ENCODE measurements at places on chromosomes 13 and 19.

- DNase-seq, result no peak
Measured at GRCh38 chr13:39563470-39563735, 39.6 kb downstream of the LHFPL6 start.

DNA sequence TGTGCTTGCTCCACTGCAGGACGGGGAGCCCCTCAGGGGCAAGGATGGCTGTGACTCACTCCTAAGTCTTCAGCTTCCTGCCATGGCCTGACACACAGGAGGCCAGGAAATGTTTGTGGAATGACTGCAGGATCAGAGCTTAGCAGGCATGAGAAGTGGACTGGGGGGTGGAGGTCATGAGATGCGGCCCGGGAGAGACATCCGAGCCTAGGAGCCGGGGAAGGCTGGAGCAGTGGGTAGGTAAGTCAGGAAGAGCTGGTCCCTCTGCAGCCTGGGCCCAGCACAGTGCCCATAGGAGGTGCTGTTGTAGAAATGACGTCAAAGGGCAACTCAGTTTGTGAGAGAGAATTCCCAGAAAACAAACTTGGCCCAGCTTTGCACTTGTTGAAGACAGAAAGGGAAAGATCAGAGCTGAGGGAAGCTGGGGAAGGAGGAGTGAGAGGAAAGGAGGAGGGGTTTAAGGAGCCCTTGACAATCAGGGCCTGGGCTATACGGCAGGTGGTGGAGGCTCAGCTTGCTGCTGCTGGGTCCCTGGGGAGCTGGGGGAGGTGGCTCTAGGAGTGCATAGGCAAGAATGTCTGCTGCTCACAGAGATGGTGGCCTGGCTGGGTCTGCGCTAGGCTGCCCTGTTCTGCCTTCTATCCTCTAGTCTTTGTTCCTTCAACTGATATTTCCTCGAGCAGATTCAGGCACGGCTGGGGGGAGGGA lies 18.5 kb downstream of the POU2F2 start:
- peak; percentile 62 for DNase-seq

DNA sequence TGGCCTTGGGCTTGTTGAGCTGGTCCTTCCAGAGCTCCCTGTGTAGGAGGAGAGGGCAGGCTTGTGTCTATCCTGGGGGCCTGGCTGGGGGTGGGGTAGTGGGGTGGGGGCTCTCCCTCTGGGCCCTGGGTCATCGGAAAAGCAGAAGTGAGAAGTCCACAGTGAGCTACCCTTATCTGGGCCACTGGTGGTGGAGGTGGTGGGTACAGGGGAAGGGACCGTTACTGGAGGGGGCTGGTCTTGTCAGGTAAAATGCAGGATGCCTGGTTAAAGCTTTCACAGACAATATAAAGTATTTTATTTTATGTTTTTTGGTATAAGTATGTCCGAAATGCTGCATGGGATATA lies 342 bp upstream of the SIGLEC10 start:
- no peak for DNase-seq

DNA sequence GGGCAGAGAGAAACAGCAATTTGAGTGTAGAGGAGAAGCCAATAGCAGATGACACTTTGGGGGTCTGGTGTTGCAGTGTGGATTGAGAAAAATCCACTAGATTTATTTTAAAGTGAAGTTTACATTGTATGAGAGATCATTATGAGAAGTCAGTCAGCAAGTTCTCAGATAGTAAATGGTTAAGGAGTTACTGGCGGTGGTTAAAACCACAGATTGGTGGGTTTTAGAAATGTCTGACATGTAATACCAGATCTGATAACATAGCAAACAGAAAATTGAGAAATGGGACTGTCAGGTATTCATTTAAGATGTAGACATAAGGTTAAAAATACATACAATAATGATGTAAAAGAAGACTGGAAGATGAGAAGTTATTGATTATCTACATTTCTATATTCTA lies 7.2 kb downstream of the ABHD13 start:
- DNase-seq, result no peak

- DNase-seq, result no peak
Measured at GRCh38 chr19:54186934-54187381, 2.4 kb downstream of the MBOAT7 start.

- DNase-seq, result no peak
Measured at GRCh38 chr13:49502954-49503353, 7.2 kb downstream of the PHF11 start.

DNA sequence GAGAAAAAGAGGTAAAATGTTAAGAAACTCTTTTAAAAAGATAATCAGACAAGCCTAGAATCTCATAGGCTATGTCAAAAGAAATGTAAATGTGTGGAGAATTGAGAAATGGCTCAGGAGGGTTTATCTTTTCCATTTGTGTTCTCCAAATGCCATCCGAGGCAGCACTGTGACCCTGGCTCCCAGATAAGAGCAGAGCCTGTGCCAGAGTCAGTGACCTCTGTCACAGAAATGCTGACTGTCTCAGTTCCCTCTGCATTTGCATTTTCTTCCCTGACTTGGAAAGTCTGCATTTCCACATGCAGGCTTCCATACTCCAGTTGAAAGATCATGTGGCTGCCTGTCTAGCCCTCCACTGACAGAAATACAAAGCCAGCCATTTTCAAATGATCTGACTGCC lies 42.0 kb downstream of the SERTM1 start:
- DNase-seq, result no peak

DNA sequence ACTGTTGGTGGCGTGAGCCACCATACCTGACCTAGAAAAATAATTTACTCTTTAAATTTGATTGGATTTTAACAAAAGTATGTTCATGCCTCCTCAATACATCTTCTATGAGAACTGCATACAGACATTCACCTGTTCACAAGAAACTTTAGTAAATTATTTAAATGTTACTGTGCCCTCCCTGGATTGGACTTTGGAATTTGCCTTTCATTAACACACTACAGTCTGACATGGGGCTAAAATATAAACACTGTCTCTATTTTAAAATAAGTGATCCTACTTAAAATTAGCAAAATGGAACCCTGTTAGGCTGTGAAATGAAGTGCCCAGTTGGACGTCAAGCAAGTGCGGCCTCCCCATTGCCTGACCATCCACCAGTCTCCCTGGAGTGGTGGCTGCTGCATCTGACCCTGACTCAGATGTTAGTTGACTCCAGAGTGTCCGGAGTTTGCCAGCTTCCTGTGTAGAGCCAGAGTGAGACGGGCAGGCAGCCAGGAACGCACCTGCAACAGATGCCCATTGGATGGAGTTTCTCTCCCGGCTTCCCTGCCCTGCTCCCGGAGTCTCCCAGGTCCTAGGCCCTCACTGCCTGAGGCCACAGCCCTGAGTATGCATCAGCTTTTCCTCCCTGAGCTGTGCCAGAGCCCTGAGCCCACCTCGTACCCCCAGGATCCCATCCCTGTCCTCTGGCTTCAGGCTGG lies 45.9 kb upstream of the ATP11A start:
- no peak for DNase-seq

GRCh38 chr13:46389457-46390451 lies 2.7 kb upstream of the RUBCNL start:
- no peak for DNase-seq

DNA sequence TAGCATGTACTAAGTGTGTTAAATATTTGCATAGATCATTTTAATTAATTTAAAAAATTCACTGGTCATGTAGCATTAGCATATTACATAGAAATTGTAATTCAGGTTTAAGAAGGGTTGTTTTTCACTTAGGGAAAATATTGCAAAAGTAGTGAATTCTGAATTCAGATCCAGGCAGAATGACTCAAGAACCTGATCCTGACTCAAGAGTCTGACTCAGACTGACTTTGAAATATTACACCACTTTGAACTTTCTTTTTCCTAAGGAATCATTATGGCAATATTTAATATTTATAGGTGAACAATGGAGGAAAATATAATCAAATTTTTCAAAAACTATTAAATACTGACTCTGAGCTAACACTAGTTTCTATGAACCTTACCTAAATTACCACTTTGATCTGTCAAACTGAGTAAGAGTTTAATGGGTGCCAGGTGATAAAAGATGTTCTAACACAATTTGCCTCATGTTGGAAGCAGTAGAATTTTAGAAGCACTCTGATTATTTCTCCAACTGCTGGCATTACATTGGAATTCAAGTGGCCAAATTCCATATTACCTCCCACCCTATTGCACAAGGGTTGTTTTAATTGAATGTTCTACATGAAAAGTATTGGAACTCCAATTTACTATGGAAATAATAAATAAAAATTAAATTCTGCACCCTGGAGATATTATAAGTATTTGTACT lies 261.6 kb downstream of the SLITRK1 start:
- no peak for DNase-seq

- no peak for DNase-seq
Measured at GRCh38 chr13:98997011-98997730, 19.3 kb upstream of the DOCK9 start.

GRCh38 chr19:20247016-20247683 lies 80.1 kb downstream of the ZNF486 start:
- no peak for DNase-seq

- no peak for DNase-seq
Measured at GRCh38 chr13:99157046-99157445, 43.6 kb upstream of the UBAC2 start.

- no peak for DNase-seq
Measured at GRCh38 chr13:24043590-24044350, 116.8 kb upstream of the SPATA13 start.

GRCh38 chr19:33266974-33267484 lies 35.3 kb downstream of the CEBPA start:
- no peak for DNase-seq

DNA sequence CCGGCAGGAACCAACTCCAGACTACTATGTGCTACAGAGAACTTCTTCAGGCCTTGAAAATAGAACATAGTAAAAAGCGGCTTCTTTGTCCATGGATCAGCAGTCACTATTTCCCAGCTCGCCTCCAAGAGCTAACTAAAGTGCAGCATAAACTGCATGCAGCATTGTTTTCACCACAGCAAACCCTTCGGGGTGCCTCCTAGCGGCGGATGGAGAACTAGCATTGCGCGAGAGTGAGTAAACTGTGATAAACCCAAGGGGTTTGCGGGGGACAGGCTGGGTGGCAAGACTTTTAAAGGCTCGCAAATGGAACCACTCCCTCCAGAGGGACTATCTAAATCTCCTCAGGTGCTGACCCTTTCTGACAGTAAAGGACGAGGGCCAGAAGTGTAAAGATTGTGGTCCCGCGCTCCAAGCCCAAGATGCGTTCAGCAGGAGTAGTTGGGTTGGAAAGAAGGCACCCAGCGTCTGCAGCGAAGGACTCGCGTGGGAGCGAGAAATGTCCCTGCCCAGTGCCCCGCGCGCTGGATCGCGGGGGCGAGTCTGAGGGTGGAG lies 21.5 kb upstream of the SGCG start:
- peak; percentile 41 for DNase-seq

GRCh38 chr13:113880651-113881611 lies 17.1 kb upstream of the GAS6 start:
- DNase-seq, result no peak

DNA sequence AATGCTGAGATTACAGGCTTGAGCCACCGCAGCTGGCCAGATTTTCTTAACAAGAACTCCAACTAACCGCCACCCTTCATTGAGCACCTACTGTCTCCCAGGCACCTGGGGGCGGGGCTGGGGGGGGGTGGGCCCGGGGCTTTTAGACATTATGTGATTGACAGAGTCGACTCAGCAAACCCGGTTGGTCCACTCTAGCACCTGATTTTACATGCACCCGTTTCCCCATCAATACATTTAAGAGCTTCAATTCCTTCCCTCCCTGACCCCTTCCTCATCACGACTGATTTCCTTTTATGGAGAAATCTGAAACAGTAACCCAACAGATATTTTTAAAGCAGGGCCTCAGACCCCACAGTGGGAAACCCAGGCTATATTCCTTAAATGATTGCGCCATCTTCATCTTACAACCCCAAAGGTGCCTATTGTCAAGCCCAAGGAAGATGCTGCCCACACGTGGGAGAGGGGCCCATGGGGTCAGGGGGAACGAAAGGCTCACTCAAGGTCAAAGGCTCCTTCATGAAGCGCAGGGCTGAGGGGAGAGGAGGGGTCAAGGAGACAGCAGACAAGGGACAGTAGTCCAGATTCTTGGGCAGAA lies 1.8 kb downstream of the INSR start:
- no peak for DNase-seq
